Sigmoid colon (tissue), 7 donors: ENCODE measurements at places on chromosomes 2 and 18.
A peak's percentile ranks its signal among the peaks of the same experiment; 100 is the strongest.

- H3K27me3 ChIP-seq: no peaks in the 10 kb centered on the region
- H3K4me3 ChIP-seq: no peak overlapping the region
- no peaks in the 10 kb centered on the region for H3K36me3 ChIP-seq
- DNase-seq: no peak
Measured at GRCh38 chr18:44988821-44989587, 308.3 kb downstream of the SETBP1 start.

DNA sequence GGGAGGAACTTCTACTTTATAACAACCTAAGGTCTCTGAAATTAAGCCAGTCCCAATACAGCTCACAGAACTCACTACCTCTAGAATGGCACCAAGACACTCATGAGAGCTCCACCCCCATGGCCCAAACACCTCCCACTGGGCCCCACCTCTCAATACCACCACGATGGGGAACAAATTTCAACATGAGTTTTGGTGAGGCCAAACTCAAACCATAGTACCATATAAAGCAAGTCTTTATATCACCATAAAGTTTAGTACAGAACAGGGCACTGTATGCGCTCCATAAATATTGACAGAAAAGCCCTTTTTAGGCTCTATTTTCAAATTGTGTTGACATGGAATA lies 3.3 kb downstream of the AFG3L2 start:
- no peaks in the 10 kb centered on the region for H3K27me3 ChIP-seq
- no peak for DNase-seq
- no peaks in the 10 kb centered on the region for H3K36me3 ChIP-seq
- no peaks in the 10 kb centered on the region for H3K4me1 ChIP-seq

GRCh38 chr2:143296089-143296488 lies 166.9 kb downstream of the ARHGAP15 start:
- DNase-seq: no peak
- no peaks in the 10 kb centered on the region for H3K27me3 ChIP-seq
- no peak overlapping the region for H3K4me3 ChIP-seq
- H3K36me3 ChIP-seq: no peaks in the 10 kb centered on the region
- no peak overlapping the region for H3K27ac ChIP-seq

DNA sequence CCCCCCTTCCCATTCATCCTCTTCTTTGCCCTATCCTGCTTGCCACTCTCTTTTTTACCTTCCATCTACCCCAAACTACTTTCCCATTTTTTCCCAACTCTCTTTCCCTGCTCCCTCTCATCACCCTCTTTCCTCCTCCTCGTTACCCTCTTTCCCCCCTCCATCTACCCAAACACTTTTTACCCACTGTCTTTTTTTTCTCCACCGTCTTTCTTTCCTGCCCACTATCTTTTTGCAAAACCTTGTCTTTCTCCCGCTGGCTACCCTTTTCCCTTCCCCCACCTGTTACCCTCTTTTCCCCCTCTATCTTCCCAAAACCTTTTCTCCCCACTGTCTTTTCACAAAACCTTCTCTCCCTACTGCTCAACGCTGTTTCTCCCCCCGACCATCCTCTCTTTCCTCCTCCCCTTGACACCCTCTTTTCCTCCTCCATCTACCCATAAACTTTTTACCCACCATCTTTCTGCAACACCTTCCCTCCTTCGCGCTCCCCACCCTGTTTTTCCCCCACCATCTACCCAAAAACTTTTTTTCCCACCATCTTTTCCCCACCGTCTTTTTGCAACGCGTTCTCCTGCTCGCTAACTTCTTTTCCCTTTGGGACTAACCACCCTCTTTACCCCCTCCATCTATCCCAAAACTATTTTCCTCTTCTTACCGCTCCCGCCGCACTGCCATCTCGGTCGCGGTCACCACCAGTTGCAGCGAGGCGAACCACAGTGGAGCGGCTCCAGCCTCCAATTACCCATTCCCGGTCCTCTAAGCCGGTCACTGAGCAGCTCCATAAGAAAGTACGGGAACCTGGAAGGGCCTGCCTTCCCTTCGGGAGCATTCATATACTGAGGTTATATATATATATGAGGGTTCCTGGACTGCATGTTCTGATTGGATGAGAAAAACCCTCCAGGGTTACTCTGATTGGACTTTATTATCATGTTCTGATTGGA lies 15.0 kb downstream of the CCDC74A start:
- no peak for DNase-seq
- no peak overlapping the region for H3K27ac ChIP-seq
- no peak overlapping the region for H3K4me3 ChIP-seq
- H3K4me1 ChIP-seq: no peaks in the 10 kb centered on the region
- H3K27me3 ChIP-seq: no peaks in the 10 kb centered on the region

DNA sequence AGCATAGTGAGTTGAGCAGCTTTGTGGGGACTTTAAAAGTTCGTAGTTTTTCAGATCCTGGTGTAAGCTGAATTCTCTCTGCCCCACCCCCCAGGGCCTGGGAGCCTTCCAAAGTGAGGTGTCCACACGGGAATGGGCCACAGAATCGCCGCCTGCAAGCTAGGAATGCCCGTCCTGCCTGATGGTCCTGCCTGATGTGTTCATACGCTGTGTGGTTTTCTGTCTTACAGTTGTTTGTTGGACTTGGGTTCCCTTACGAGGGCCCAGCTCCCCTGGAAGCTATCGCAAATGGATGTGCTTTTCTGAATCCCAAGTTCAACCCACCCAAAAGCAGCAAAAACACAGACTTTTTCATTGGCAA lies 158.7 kb downstream of the MGAT5 start:
- H3K27ac ChIP-seq: no peak overlapping the region
- no peak for DNase-seq
- no peaks in the 10 kb centered on the region for H3K36me3 ChIP-seq
- peaks cover 28% of the 10 kb centered on the region for H3K4me1 ChIP-seq

DNA sequence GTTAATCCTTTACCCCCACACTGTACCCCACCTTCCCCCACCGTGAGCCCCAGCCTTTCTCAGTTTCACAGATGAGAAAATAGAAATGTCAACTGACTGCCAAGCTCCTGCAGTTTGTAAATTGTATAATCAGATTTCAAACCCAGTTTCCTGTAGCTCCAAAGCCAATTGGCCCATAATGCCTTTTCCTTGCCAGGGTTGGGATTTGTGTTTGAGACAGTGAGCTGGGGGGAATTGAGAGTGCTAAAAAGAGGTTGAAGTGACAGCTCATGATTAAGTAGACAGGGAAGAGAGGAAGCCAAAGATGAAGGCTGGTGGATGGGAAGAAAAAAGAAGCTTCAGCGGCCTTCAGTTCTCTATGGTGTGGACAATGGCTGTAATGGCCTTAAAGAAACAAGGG lies 10.7 kb downstream of the OSBPL6 start:
- H3K4me1 ChIP-seq: no peaks in the 10 kb centered on the region
- DNase-seq: no peak
- no peak overlapping the region for H3K27ac ChIP-seq
- H3K4me3 ChIP-seq: no peak overlapping the region
- H3K27me3 ChIP-seq: no peaks in the 10 kb centered on the region
- H3K36me3 ChIP-seq: no peaks in the 10 kb centered on the region

- H3K27ac ChIP-seq: peak within 1 kb of the TSS; percentile 93
- peak within 1 kb of the TSS; percentile 75 for H3K4me3 ChIP-seq
- no peaks in the 10 kb centered on the region for H3K27me3 ChIP-seq
- no peaks in the 10 kb centered on the region for H3K36me3 ChIP-seq
- H3K4me1 ChIP-seq: no peaks in the 10 kb centered on the region
- peak; percentile 98 for DNase-seq
Measured at GRCh38 chr2:216695401-216695821, at the start of gene IGFBP5. Gene IGFBP5 (minus strand): TSS chr2:216695549. CDS start chr2:216694775, 774 bp downstream.

GRCh38 chr18:33212363-33212762 lies 228.2 kb downstream of the CCDC178 start:
- no peak overlapping the region for H3K27ac ChIP-seq
- H3K27me3 ChIP-seq: no peaks in the 10 kb centered on the region
- no peaks in the 10 kb centered on the region for H3K4me1 ChIP-seq

- peak; percentile 50 for DNase-seq
- no peaks in the 10 kb centered on the region for H3K27me3 ChIP-seq
- H3K36me3 ChIP-seq: no peaks in the 10 kb centered on the region
- H3K4me1 ChIP-seq: peaks cover 26% of the 10 kb centered on the region
- H3K4me3 ChIP-seq: no peak overlapping the region
- no peak overlapping the region for H3K27ac ChIP-seq
Measured at GRCh38 chr2:43067254-43068040, 159.0 kb downstream of the ZFP36L2 start.

DNA sequence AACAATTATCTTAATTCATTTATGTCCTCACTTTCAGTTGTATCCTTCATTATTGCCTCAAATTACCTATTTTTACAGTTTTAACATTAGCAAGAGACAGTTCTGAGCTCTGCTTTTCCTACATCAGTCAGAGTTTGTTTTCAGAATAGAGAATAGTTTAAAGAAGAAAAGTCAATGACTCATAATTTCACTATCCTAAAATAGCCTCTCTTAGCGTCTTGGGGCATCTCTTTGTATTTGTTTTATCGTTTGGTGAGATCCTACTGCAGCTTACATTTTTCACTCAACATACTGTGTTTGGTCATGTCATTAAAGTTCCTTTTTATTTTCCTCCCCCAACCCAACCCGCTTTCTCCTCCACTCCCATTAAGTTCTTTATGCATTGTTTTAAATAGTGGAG lies 3.8 kb downstream of the SEC11C start:
- H3K4me3 ChIP-seq: no peak overlapping the region
- no peaks in the 10 kb centered on the region for H3K36me3 ChIP-seq
- no peaks in the 10 kb centered on the region for H3K4me1 ChIP-seq
- no peak for DNase-seq
- H3K27me3 ChIP-seq: no peaks in the 10 kb centered on the region

DNA sequence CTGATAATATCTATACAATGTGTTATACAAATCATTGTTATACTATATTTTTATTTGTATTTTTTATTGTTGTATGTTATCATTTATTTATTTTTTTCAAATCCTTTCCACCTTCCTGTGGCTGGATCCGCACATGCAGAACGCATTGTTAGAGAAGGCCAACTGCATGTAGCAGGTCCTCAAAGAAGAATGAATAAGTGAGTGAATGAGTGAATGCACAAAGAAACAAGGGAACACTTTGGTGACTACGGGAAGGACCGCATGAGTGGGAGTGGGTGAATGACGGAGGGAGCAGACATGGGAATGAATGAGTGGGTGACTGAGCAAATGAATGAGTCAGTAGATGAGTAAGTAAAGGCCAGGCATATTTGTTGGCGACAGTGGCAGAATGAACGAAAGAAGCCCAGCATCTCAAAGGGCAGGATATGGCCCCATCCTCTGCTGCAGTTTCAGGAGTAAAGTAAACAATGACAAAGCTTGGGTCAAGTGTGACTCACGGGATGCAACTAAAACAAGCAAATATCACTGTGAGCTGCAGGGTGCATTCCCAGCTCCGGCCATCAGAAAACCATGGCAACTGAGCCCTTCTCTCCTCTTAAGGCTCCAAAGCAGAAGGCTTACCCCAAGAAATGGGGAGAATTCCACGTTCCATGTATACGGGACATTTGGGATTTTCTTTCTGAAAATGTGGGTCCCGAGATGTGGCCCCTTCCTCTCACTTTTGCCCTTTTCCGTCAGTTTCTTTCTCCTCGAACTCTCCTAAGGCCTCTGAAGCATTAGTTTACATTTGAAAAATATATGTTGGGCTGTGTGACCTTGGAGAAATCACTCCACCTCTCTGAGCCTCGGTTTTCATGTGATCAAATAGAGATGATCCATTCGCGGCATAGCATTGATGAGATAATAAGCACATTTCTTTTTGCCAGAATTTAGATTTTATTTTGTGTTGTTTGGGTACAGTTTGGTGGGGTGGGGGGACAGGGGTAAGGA lies 24.5 kb downstream of the KCNF1 start:
- no peaks in the 10 kb centered on the region for H3K27me3 ChIP-seq
- no peaks in the 10 kb centered on the region for H3K4me1 ChIP-seq
- DNase-seq: no peak

DNA sequence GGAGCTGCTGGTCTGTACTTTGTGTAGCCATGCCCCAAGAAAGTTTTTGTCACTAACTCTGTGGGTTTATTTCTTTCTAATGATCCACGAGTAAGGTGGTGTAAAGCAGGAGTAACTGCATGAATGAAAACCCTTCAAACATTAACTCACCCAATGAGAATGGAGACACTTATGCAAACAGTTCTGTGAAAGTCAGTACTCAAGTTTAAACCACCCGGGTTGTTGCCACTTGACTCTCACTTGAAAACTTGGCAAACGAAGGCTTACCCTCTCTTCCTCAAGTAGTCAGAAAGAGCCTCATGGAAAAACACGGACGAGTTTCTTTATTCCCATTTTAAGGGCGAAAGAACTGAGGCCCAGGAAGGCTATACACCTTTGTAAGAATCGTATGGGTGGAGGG lies 117.5 kb downstream of the MMADHC start:
- H3K36me3 ChIP-seq: no peaks in the 10 kb centered on the region
- H3K4me3 ChIP-seq: no peak overlapping the region

GRCh38 chr18:45254709-45255082 lies 360.6 kb upstream of the SLC14A2 start:
- H3K36me3 ChIP-seq: no peaks in the 10 kb centered on the region
- no peak for DNase-seq
- no peak overlapping the region for H3K4me3 ChIP-seq
- H3K4me1 ChIP-seq: no peaks in the 10 kb centered on the region

DNA sequence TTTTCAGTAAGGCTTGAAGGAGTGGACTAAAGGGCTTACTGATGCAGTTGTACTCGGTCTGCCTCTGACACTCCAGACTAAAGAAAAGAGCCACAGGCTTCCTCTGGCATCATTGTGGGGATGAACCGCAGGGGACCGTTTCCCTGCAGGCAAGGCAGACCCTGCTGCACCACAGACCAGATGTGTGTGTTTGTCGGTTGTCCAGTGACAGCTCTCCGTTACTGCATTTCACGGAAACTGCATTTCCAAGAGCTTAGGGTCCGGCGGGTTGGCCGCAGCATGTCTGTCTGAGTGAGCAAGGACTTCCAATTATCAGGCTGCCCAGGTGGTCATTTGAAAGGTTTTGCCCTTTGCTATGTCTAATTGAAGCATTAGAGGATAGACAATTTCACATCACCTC lies 98.1 kb downstream of the FAM210A start:
- H3K27me3 ChIP-seq: no peaks in the 10 kb centered on the region
- no peak overlapping the region for H3K4me3 ChIP-seq
- H3K36me3 ChIP-seq: no peaks in the 10 kb centered on the region
- DNase-seq: no peak

- no peaks in the 10 kb centered on the region for H3K4me1 ChIP-seq
- H3K27me3 ChIP-seq: no peaks in the 10 kb centered on the region
- peak within 1 kb of the TSS; percentile 80 for H3K4me3 ChIP-seq
- H3K36me3 ChIP-seq: no peaks in the 10 kb centered on the region
Measured at GRCh38 chr2:201643216-201643890, at the start of gene TMEM237. Gene TMEM237 (minus strand): TSS chr2:201643503. CDS start chr2:201643400, 103 bp downstream.

- no peak for DNase-seq
- no peaks in the 10 kb centered on the region for H3K36me3 ChIP-seq
- no peak overlapping the region for H3K4me3 ChIP-seq
- no peaks in the 10 kb centered on the region for H3K4me1 ChIP-seq
- H3K27me3 ChIP-seq: no peaks in the 10 kb centered on the region
- no peak overlapping the region for H3K27ac ChIP-seq
Measured at GRCh38 chr2:84487298-84487996, 28.4 kb upstream of the SUCLG1 start.

DNA sequence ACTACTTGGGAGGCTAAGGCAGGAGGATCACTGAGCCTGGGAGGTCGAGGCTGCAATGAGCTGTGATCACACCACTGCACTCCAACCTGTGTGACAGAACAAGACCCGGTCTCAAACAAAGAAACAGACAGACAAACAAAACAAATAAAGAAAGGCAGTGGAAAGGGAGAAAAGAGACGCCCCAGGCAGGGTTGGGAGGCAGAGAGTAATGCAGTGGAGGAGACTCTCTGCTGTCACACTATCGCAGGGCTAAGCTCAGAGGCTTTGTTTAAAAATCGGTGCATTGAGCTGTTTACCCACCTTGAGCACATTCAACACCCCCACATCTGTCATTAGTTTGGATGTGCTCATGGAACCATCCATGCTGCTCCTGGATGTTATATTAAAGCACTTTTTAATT lies 84.2 kb upstream of the RMP24 start:
- no peak for DNase-seq
- no peaks in the 10 kb centered on the region for H3K4me1 ChIP-seq
- no peak overlapping the region for H3K4me3 ChIP-seq
- no peaks in the 10 kb centered on the region for H3K27me3 ChIP-seq
